Thyroid gland (tissue), 4 donors: ENCODE measurements at places on chromosomes 5 and 9.

- no peak overlapping the region for H3K27ac ChIP-seq
- H3K4me3 ChIP-seq: no peak overlapping the region
- DNase-seq: no peak
- no peaks in the 10 kb centered on the region for H3K36me3 ChIP-seq
- H3K4me1 ChIP-seq: no peaks in the 10 kb centered on the region
These were observed 178.5 kb upstream of the PITX1 start for GRCh38 chr5:135212361-135213026.

- DNase-seq: no peak
- no peak overlapping the region for H3K27ac ChIP-seq
- H3K4me3 ChIP-seq: no peak overlapping the region
- no peaks in the 10 kb centered on the region for H3K4me1 ChIP-seq
- no peaks in the 10 kb centered on the region for H3K36me3 ChIP-seq
These were observed 347.6 kb downstream of the PTPRD start for GRCh38 chr9:10265153-10265631.

GRCh38 chr9:73148447-73148937 lies 3.2 kb upstream of the ANXA1 start:
- DNase-seq: no peak
- no peak overlapping the region for H3K4me3 ChIP-seq
- H3K36me3 ChIP-seq: no peaks in the 10 kb centered on the region
- H3K4me1 ChIP-seq: peaks cover 48% of the 10 kb centered on the region

DNA sequence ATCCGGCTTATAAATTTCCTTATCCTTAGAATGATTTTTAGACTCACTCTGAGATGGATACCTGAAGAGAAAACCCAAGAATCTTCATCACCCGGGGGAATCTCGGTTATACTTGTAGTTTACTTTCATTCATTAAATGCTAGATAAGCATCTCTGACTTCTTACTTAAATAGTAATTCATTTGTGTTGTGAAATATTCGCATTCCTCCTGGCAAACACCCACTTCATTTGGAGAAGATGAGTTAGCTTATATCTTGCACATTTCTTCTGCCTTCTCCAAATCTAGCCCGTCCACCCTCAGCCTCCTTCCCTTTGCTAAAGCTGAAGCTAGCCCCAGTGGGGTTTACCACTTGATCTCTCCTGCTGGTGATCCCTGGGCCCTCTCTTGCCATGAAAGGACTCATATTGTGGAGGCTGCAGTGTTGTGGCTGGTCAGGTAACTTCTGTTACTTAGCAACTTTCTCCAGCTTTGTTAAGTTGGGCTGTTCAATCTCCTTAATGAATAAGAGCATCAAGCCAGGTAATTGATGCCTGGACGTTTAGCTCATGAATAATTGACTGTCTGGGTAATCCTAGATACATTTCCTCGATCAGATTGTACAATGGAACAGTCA lies 11.3 kb upstream of the POU4F3 start:
- H3K27me3 ChIP-seq: no peaks in the 10 kb centered on the region
- H3K4me1 ChIP-seq: no peaks in the 10 kb centered on the region
- no peak overlapping the region for H3K27ac ChIP-seq
- H3K36me3 ChIP-seq: no peaks in the 10 kb centered on the region
- DNase-seq: no peak
- H3K4me3 ChIP-seq: no peak overlapping the region

- no peaks in the 10 kb centered on the region for H3K27me3 ChIP-seq
- H3K27ac ChIP-seq: no peak overlapping the region
- H3K4me3 ChIP-seq: no peak overlapping the region
- H3K4me1 ChIP-seq: peaks cover 8% of the 10 kb centered on the region
These were observed 12.5 kb downstream of the GARNL3 start for GRCh38 chr9:127277099-127277498.

GRCh38 chr9:127910613-127911205 lies 6.1 kb downstream of the ST6GALNAC4 start:
- H3K4me1 ChIP-seq: peaks cover 19% of the 10 kb centered on the region
- no peaks in the 10 kb centered on the region for H3K36me3 ChIP-seq
- no peak overlapping the region for H3K4me3 ChIP-seq
- no peak for DNase-seq
- no peaks in the 10 kb centered on the region for H3K27me3 ChIP-seq

GRCh38 chr5:65126542-65127069 lies 355.1 kb downstream of the ADAMTS6 start:
- H3K4me3 ChIP-seq: no peak overlapping the region
- no peaks in the 10 kb centered on the region for H3K27me3 ChIP-seq

DNA sequence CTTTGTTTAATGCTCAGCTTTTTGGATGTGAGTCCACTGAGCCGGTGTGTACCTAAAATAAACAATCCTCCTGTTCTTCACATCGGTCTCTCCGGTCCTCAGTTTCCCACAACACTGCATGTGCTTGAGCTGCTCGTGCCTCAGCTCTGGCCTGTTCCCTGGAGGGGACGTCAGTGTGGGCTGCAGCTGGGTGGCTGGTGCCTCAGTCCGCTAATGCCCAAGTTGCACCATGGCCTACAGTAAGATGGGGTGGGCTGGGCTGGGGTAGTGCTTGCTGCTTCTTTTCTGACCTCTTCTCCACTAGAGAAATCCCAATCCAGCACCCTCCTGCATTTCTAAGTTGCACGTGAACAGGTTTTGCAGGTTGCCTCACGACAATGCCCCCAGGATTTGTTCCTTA lies 595 bp upstream of the BTNL9 start:
- no peak overlapping the region for H3K4me3 ChIP-seq
- DNase-seq: no peak
- H3K4me1 ChIP-seq: peaks cover 5% of the 10 kb centered on the region
- no peaks in the 10 kb centered on the region for H3K27me3 ChIP-seq
- no peaks in the 10 kb centered on the region for H3K36me3 ChIP-seq

- H3K27ac ChIP-seq: no peak overlapping the region
- no peak for DNase-seq
- H3K27me3 ChIP-seq: no peaks in the 10 kb centered on the region
- H3K4me1 ChIP-seq: peaks cover 4% of the 10 kb centered on the region
These were observed 1.0 kb upstream of the MCC start for GRCh38 chr5:113489299-113489698.

DNA sequence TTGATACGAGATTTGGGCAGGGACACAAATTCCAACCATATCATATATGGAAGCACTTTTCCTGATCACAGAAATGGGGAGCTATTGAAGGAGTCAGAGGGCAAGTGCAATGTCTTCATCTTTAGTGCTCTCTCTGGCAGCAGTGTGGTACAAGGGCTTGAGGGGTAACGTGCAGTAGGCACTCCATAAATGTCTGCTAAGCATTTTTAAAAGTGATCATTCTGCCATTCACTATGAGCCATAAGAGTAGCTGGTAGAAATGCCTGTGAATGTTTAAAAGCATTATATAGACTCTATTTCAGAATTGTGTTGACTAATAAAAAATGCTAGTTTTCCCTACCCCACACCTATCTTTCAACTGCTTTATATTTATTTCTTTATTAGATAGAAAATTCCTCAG lies 61.1 kb upstream of the DHFR start:
- H3K27ac ChIP-seq: no peak overlapping the region
- no peak overlapping the region for H3K4me3 ChIP-seq
- DNase-seq: no peak

- H3K4me1 ChIP-seq: no peaks in the 10 kb centered on the region
- H3K36me3 ChIP-seq: no peaks in the 10 kb centered on the region
- no peak for DNase-seq
- H3K27me3 ChIP-seq: no peaks in the 10 kb centered on the region
These were observed 10.8 kb upstream of the BICD2 start for GRCh38 chr9:92775466-92775865.

DNA sequence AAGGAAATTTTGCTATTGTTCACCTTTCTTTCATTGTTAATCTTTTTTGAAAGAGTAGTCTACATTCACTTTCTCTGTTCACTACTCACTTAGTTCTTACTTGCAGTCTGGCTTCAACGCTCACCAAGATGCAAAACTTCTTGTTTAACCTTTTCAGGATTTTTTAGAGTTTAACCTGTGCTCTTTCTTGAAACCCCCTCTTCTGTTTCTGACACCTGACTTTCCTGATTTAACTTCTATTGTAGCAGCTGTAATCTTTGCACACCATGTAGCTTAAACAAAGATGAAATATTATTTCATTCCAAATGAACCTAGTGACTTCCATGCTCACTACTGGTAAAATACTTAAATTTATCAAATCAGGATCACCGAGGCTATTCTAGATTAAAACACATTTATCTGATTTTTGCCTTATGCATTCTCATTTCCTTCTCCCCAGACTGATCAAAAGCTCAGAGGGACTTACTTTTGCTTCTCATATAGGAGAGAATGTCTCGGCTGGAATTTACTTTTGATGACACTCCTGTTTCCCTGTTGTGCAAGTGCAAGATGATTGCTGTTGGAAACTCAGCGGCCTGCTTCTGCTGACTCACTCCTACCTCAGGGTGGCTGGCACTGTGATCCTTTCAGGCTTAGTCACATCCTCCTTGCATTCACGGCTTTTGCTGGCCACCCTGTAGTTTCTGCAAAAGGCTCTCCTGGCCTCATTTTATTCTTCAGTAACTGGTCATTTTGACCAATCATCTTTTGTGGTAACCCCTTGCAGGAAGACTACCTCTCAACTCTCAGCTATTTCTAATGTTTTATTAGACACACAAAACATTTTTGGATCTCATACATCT lies 109.3 kb upstream of the IFNE start:
- H3K27me3 ChIP-seq: no peaks in the 10 kb centered on the region
- H3K27ac ChIP-seq: no peak overlapping the region
- DNase-seq: peak; percentile 65
- H3K4me1 ChIP-seq: no peaks in the 10 kb centered on the region
- H3K4me3 ChIP-seq: no peak overlapping the region

- H3K4me1 ChIP-seq: no peaks in the 10 kb centered on the region
- no peak for DNase-seq
- no peaks in the 10 kb centered on the region for H3K36me3 ChIP-seq
- H3K27ac ChIP-seq: no peak overlapping the region
- no peaks in the 10 kb centered on the region for H3K27me3 ChIP-seq
These were observed 135.1 kb upstream of the PPP1R26 start for GRCh38 chr9:135344523-135344901.

- no peak overlapping the region for H3K27ac ChIP-seq
- H3K27me3 ChIP-seq: no peaks in the 10 kb centered on the region
- no peaks in the 10 kb centered on the region for H3K4me1 ChIP-seq
- no peak overlapping the region for H3K4me3 ChIP-seq
These were observed 1574.5 kb upstream of the WWC1 start for GRCh38 chr5:166716856-166717492.

DNA sequence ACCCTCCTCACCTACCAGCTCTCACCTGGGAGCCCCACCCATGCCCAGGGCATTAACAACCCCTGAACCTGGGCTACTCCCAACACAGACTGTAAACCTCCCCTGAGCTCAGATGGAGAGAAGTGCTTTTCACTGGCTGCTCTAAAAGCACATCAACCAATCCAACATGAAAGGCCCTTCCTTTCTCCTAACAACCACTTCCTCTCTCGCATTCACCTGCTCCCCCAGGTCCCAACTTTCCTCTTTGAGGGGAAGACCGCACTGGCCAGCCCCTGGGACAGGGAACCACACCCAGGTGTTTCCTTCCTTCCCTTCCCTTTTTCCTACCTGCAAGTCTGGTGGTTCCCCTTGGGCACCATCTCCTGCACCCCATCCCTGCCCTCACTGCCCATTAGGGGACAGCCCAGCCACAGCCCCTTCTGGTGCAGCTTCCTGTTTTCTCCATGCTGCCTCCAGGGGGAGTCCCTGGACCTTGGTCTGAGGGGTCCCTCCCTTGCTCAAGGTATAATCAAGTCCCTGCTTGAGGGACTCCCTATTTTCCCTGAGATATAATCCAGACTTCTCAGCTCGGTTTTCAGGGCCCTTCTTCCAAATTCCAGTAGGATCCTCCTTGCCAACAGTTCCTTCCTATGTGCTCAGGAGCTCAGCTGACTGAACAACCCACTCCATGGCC lies 30.5 kb upstream of the DAB2IP start:
- no peaks in the 10 kb centered on the region for H3K36me3 ChIP-seq
- H3K4me3 ChIP-seq: no peak overlapping the region
- DNase-seq: peak; percentile 39
- no peaks in the 10 kb centered on the region for H3K4me1 ChIP-seq
- no peaks in the 10 kb centered on the region for H3K27me3 ChIP-seq

- no peak overlapping the region for H3K27ac ChIP-seq
- H3K4me3 ChIP-seq: no peak overlapping the region
- H3K4me1 ChIP-seq: no peaks in the 10 kb centered on the region
- no peaks in the 10 kb centered on the region for H3K36me3 ChIP-seq
- DNase-seq: no peak
These were observed 12.2 kb downstream of the AFAP1L1 start for GRCh38 chr5:149283626-149284480.

DNA sequence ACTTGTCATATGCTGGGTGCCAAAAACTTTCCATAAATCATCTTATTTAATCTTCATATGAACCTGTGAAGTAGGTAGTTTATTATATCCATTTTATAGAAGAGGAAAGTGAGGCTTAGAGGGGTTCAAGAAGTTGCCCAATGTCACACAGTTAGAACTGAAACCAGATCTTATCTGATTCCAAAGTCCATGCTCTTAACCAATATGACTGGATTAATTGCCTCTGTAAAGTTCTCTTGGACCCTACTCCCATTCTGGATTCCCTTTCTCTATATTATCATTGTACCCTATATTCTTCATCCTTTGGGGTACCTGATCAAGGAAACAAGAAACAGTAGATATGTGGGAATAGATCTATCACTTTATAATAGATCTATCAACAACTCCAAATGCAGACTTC lies 64.5 kb upstream of the GCNT4 start:
- DNase-seq: no peak
- no peaks in the 10 kb centered on the region for H3K36me3 ChIP-seq
- no peak overlapping the region for H3K4me3 ChIP-seq
- no peak overlapping the region for H3K27ac ChIP-seq
- H3K27me3 ChIP-seq: no peaks in the 10 kb centered on the region

DNA sequence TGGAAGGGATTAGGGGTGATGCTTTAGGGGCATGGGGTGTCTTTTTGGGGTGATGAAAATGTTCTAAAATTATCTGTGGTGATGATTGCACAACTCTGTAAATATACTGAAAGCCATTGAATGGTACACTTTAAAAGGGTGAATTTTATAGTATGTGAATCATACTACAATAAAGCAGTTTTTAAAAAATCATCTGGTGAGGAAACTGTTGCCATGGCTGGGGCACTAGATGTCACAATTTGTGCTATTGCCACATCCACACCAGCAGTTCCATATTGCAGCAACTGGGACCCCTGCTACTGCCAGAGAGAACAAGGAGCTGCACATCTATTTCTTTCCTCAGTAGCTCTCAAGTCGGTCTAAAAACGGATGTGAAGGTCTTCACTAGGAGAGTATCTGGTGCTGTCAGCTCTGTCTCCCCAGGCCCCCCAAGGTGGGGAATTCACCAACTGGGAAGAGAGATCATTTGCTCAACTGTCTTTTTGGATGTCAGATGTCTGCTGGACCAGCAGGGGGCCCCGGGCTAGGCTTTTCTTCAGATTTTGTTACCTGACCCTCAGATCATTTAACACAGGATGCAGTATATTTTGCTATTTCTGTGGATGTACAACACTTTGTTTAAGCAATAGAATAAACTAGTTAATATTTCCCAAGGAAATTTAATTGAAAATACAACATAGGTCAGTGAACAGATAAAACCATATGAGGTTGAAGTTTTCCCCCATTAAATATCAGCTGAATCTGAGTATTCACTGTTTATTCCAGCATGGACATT lies 13.2 kb downstream of the CMYA5 start:
- no peak overlapping the region for H3K27ac ChIP-seq
- H3K4me1 ChIP-seq: no peaks in the 10 kb centered on the region
- peak; percentile 52 for DNase-seq
- H3K36me3 ChIP-seq: no peaks in the 10 kb centered on the region
- no peaks in the 10 kb centered on the region for H3K27me3 ChIP-seq
